Right forelimb (tissue), 1 donor: ENCODE measurements at places on chromosomes 13 and 19.
A peak's percentile ranks its signal among the peaks of the same experiment; 100 is the strongest.

- DNase-seq, result no peak
These were observed 28.4 kb upstream of the SOHLH2 start for GRCh38 chr13:36242761-36243160.

GRCh38 chr19:55649268-55650125 is 1.5 kb downstream of the CCDC106 start:
- no peak for DNase-seq

- DNase-seq, result no peak
These were observed 1020.5 kb upstream of the SLC10A2 start for GRCh38 chr13:104086759-104087158.

DNA sequence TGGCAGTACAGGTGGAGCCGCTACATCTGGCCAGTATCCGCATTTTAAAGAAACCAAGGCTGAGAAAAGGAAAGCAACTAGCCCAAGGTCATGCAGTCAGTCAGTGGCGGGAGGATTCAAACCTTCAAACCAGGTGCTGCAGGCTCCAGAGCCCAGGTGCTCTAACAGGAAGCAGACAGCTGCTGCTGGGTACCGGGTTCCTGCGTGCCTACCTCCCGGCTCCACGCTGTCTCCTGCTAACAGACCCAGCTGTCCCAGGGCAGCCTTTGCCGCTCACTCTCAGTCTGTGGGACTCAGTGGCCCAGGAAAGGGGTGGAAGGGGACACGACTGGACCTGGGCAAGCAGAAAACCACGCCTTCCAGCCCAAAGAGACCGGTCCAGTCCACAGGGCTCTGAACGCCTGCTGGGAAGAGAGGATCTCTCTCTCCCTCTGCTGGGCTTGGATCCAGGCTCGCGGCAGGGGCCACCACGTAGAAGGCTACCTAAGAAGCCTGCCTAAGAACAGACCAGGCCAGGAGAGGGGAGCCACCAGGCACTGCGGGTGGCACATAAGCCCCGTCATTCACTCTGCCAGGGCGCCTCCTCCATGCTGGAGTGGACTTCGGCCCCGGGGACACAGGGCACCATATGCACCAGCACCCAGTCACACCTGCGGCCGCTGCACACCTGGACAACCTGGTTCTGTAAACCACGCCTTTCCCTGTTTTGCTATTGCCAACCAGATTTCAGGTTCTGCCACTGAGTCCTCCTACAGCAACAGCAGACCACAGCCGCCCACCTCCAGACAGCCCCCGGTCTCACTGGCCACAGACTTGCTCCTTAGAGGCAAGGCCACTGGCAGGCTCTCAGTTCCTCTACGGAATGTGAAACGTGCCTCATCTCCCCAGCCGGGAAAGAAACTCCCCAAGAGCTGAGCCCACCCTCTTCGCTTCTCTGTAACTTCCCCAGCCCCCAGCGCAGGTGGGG is 4.6 kb downstream of the DAPK3 start:
- DNase-seq, result no peak

GRCh38 chr19:46296722-46297461 is at the start of gene HIF3A:
TSS of gene HIF3A (plus strand) at chr19:46297042. CDS start at chr19:46297077, 35 bp downstream.
- DNase-seq, result peak; percentile 92

DNA sequence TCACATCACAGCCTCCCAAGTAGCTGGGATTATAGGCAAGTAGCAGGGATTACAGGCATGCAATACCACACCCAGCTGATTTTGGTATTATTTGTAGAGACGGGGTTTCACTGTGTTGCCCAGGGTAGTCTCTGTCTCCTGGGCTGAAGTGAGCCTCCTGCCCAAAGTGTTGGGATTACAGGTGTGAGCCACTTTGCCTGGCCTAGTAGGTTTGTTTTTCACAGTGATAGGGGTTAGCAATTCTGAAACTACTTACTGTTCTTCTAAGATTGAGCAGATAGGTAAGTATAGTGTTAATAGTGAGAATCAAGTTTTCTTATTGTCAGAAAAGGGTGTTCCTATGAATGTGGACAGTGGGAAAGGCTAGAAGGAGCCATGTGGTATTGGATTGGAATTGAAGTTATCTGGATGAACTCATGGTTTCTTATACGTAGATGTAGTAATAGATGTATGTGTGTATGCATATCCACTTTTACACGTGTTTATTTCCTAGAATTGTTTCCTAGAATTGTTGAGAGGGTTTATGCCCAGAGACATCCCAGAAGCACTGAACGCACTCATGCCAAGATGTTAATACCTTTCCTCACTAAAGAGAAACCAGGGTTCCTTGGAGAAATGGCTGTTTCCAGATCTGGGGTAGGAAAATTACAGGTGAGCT is 49.1 kb downstream of the SAE1 start:
- DNase-seq, result no peak

- no peak for DNase-seq
These were observed 312.7 kb downstream of the FGF14 start for GRCh38 chr13:102089177-102089576.
